ENCODE measurements at places on chromosomes 5 and 9. TPM values are rescaled to one million over a fixed set of nuclear protein-coding genes. Genes with fewer than 3 reads are reported as not detected.

The PNPLA7 gene
- total RNA-seq, result 3.9 TPM

The FSTL4 gene
- total RNA-seq, result 0.18 TPM

The PLPP7 gene
- total RNA-seq, result 3.3 TPM

The LOX gene
- 0.62 TPM for total RNA-seq

The AKNA gene
- total RNA-seq, result 10.1 TPM

The PCDHA4 gene
- 3.1 TPM for total RNA-seq

The GFI1B gene
- 0.08 TPM for total RNA-seq

The LHX6 gene
- total RNA-seq, result 0.62 TPM

The SPAG8 gene
- 0.90 TPM for total RNA-seq

The CDC20B gene
- total RNA-seq, result 0.08 TPM

The BHMT gene
- not detected for total RNA-seq

DNA sequence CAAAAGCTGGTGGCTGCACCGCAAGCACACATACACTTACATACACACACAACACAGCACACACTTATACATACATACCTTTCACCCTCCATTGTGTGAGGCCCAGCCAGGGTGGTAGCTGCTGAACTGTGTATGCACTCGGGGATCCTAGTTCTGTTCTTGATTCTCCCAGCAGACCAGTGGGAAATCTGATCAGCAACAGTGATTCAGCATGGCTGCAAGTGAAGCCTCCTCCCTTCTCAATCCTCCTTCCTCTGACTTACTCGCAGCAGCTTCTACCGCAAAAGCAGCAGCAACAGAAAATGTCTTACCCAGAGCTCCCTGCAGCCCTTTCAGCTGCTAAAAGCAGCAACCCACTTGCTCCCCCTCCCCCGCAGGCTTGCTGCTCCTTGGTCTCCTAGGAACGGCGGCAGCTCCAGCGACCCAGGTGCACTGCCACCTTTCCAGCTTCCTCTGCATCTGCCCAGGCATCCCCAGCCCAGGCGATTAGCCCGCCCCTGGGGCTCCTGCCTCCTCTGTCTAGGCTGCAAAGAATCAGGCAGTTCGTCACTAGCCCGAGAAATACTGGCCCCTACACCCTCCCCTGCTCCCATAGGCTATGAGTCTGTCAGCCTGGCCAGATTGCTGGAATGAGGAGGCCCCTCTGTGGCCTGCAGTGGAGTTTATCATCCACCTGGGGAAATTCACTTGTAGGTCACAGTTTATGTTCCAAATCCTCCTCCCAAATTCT lies at the start of gene KLHL3:
Gene KLHL3 (minus strand): TSS at position 535 of the 730 bp plus-strand sequence. CDS start 443 bp downstream, at position 92.
- DNase-seq, result no peak

- DNase-seq, result no peak
These were observed 149.8 kb upstream of the RAPGEF1 start for GRCh38 chr9:131889437-131890251.

DNA sequence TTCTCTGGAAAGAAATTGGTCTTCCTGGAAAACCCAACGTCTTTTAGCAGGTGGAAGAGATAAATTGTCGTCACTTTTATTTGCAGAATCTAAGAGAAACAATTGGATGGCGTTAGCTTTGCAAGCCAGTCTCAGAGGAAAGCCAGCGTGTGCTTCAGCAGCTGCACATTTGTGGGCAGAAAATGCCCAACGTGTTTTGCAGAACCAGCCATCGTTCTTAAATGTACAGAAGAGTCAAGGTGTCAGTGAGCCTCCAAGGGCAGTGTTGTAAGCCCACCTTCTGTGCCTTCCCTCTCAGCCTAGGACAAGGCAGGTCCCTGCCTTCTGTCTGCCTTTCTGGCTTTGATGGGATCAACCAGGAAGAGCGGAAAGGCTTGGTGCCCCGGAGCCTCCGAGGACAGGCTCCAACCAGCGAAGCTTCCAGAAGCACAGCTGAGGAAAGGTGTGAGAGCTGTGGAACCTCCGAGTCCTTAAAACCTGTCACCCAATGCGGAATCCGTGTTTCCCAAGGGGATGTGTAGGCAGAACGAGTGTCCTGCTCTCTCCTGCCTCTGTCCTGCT lies 116.0 kb upstream of the IRX2 start:
- DNase-seq, result no peak

GRCh38 chr5:16392718-16393117 lies 72.9 kb downstream of the ZNF622 start:
- no peak for DNase-seq

GRCh38 chr9:14441976-14442651 lies 128.2 kb upstream of the NFIB start:
- no peak for DNase-seq

DNA sequence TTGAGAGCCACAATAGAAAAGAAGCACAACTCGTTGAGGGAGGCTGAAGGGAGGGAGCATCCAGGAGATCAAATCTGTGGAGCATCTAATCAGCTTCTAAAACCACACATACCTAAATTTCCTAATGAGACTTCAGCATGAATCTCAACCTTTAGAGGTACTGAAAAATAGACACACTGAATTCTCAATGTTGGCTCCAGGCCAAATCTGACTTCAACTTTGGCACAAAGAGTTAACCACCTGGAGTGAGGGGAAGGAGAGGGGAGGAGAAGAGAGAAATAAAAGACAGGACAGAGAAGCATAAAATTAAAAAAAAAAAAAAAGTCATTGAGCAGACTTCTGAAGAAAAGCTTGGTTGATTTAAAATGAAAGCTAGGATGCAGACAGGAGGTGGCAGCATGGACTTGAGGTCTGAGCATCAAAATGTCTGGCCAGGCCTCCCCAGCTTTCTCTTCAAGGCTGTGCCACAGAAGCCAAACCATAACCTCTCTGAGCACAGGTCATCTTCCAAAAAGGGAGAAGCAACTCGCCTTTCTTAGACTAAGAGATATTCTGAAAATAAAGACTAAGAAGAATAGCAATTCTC lies 205.6 kb downstream of the DENND1A start:
- no peak for DNase-seq

DNA sequence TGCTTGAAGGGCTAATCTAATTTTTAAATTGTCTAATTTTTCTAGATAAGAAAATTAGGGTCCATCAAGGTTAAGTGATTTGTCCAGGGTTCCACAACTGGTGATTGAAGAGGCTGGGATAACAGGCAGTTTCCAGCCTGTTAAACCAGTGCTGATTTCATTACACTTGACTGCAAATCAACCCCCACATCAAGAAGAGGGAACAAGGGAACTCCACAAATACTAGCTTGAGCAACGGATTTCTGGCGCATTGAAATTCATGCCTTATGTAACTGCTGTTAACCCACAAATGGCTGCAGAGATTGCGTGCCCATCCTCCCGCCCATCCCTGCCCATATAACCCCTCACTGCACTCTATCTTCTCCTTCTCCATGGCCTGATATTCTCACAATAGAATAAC lies 10.0 kb downstream of the PLPPR1 start:
- DNase-seq, result no peak

DNA sequence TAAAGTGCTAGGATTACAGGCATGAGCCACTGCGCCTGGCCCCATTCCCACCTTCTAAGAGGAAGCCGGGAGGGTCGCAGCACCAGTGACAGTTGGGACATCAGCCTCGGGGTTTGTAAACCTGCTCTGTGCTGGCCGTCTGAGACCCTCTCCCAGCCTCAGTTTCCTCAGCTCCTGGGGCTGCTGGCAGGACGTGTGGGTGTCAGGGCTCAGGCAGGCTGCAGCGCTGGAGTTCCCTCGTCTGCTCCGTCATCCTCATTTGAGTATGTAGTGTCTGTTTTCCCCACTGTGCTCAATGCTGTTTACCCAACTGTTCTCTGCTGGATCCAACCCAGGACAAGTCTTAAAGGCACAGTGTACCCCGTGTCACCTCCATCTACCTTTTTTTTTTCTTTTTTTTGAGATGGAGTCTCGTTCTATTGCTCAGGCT lies 2.0 kb upstream of the NINJ1 start:
- DNase-seq, result no peak

DNA sequence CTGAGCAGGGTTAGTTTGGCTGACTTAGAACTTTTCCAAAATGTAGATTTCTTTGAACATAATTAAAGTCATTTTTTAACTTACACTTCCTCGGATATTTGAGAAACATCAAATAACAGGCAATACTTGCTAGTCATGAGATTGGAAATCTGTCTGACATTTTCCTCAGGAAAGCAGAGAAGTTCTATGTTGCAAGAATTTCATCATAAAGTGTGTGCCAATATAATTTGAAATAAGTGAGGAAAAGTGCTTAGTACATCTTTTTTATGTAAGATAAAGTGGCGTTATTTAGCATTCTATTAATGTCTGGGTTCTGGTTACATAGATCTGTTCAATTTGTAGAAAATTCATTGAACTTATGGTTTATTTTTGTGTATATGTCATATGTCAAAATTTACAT lies 48.7 kb upstream of the C5orf47 start:
- no peak for DNase-seq

DNA sequence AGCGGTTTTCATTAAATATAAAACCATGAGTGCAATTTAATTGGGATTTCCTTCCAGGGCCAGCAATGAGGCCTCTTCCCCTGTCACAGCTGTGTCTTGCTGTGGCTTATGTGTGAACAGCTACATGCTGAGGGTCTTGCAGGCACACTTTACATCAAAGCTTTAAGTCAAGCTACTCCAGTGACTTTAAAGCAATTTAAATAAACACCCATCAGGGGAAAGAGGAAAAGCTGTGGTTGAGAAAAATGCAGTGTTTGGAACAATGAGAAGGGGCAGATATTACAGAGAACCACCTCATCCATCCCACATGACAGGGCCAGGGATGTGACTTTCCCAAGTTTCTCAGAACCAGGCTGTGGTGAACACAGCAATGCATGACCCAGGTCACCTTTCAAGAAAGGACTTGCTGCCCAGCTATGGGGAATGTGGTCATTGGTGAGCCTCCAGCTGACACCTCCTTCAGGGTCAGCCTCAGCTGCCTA lies 115.9 kb upstream of the LPAR1 start:
- no peak for DNase-seq

DNA sequence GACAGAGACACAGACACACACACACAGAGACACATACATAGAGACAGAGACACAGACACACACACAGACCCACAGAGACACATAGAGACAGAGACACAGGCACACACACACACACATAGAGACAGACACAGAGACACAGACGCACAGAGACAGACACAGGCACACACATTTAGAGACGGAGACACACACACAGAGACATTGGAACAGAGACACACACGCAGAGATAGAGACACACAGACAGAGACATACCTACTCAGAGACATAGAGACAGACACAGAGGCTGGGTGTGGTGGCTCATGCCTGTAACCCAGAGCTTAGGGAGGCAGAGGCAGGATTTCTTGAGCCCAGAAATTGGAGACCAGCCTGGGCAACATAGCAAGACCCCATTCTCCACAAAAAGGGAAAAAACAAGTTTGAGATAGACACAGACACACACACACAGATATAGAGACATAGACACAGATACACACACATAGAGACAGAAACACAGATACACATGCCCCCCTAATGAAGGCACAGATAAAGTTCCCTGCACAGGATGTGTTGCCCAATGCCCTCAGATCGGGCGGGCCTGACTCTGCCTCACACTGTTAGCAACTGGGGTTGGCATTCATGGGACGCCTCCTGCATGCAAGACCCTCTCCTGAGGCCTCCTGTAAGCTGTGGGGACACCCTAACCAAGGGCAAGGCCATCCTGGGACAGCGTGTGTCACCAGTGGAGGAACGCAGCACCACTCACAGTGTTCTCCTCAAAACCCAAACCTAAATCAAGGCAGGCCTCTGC lies 3.3 kb upstream of the RALGDS start:
- DNase-seq, result no peak
